ENCODE measurements at places on chromosomes 5 and 9. TPM values are rescaled to one million over a fixed set of nuclear protein-coding genes. Genes with fewer than 3 reads are reported as not detected.

Gene LHX3
- not detected for total RNA-seq

Gene STOML2
- 131 TPM for total RNA-seq

Gene OGN
- not detected for total RNA-seq

Gene CTSL
- 229 TPM for total RNA-seq

Gene PCDHGA2
- 0.99 TPM for total RNA-seq

Gene STING1
- total RNA-seq: 14.2 TPM

Gene CARD9
- total RNA-seq: 0.17 TPM

Gene GLDC
- not detected for total RNA-seq
